ENCODE measurements at places on chromosomes 12 and 14.
A peak's percentile ranks its signal among the peaks of the same experiment; 100 is the strongest.

DNA sequence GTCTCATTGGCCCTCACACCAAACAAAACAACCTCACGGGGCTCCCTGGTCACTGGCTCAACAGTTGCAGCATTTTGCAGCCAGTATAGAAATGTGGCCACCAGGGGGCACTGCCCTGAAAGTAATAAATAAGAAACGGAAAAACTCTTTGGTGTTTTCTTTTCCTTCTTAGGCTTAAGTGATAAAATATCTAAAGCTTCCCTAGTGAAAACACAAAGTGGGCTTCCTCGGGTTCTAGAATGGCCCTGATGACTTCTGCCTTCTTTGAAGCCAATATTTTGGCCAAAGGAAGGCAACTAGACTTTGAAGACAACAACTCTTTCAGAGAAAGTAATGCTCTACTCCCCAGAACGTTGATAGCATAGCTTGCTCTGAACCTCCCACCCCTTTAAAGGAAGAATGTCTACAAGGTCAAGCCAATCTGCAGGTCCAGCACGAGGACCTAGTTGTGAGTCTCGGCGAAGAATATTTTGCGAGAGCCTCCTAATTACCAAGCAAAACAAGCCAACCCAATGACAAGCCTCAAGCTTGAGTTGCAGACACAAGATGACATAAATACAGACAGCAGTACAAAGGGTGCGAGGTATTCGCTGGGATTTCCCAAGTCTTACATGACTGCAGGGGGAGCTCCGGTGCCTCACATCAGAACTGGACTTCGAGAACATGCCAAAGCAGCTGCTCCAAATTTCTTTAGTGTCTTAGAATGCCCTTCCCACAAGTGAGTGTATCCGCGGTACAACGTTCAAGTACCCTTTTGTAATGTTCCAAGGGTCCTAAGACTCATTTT lies 2.6 kb downstream of the ITPK1 start:
- DNase-seq: peak; percentile 67

DNA sequence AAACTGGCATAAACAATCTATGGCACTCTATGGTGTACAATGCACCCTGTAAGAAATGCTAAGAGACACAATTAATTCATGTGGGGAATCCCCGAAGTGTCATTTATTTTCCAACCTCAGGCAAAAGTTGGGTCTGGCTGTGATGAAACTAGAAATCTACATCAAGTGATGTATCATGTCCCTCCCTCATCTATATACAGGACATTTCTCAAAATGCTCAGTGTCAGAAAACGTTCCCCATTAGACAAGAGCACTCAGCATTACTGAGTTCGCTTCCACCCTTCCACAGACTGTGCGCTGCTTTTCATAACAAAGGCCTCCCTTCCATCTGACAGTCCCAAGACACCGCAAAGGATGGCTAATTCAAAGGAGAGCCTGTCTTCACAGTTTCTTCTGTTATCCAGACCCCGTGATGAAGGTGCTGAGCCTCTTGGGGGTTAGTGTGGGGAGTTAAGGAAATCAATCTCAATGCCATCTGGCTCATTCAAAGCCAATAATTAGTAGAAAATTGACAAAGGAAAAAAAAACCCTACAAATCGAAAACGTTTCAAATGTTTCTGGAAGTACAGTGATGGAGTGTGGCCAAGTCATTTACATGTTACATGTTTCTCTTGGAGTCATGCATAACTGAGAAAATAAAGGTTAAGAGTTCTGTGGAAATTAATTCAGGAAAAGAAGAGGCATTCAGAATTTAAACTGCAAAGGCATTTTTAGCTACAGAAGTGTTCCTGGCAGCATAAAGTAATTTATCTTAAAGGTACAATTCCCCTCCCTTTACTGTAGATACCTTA lies 7.5 kb downstream of the CCDC88C start:
- DNase-seq: no peak

GRCh38 chr12:57514720-57515407 lies 5.5 kb downstream of the DDIT3 start:
- DNase-seq: no peak

GRCh38 chr12:121894633-121895032 lies 6.0 kb downstream of the PSMD9 start:
- DNase-seq: no peak

- no peak for DNase-seq
Measured at GRCh38 chr14:100472094-100472455, 115.1 kb downstream of the BEGAIN start.

DNA sequence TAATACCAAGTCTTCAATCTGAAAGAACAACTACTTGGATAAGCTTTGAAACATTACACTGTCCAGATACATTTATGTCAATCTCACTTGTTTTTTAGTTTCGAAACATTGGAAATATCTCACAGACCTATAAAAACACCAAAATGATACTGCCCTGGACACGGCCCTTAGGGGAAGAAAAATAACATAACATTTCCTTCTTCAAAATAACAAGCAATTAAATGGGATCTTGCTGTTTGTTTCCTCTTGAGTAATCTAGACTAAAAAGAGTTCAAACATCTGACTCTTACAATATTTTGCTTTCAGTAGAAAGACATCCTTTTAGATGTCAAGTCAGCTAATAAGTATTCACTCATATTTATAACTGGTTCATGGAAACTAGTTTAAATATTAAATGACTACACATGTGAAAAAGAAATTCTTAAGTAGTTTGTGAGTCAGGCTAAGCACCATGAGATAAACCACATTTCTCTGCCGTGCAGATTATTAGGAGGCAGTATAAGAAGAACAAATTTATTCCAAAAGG lies 87.5 kb downstream of the EPS8 start:
- no peak for DNase-seq

DNA sequence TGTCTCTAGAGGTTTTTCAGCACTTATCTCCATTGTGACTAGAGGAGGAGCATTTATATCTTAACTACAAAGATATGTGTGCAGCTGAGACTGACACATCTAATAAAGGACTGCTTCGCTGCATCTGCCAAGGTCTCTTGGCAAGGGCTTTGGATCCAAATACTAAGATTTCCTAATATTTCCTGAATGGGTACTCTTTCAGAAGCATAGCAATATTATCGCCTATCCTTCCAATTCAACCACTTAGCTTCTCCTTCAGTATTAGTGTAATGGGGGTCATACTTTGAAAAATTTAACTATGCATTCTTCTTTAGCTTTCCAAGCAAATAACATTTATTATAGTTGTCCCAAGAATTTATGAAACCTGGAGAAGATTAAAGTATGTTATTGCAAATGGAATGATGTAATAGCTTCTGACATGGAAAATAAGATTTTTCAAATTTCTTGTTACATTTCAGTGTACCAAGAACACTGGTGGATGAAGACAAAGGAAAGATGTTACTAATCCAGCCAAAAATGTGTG lies 243.0 kb upstream of the PDE3A start:
- DNase-seq: no peak

GRCh38 chr12:93978553-93978952 lies 169.8 kb upstream of the PLXNC1 start:
- DNase-seq: no peak

DNA sequence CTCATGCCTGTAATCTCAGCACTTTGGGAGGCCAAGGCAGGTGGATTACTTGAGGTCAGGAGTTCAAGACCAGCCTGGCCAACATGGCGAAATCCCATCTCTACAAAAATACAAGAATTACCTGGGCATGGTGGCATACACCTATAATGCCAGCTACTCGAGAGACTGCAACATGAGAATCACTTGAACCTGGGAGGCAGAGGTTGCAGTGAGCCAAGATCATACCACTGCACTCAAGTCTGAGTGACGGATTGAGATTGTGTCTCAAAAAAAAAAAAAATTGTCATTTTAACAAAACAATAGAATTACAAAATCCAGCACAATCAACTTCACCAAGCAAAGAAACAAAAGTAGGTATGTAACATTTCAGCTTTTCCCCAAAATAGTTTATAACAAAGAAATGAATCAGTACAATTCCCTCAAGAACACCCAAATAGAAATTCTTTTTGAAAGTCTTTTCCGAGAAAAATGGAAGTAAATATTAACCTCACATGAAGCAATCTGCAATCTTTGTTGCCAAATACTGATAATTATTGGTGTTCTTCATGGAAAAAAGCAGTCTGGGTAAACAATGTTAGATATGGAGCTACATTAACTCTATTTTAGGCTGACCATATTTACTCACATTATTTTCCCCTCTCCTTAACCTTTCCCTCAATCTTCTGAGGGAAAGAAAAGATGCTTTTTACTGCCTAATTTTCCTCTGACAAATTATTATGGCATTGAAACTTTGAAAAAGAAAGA lies 165.9 kb upstream of the ATF7IP start:
- DNase-seq: no peak

GRCh38 chr12:108295641-108296040 lies 43.5 kb downstream of the CMKLR1 start:
- DNase-seq: no peak

DNA sequence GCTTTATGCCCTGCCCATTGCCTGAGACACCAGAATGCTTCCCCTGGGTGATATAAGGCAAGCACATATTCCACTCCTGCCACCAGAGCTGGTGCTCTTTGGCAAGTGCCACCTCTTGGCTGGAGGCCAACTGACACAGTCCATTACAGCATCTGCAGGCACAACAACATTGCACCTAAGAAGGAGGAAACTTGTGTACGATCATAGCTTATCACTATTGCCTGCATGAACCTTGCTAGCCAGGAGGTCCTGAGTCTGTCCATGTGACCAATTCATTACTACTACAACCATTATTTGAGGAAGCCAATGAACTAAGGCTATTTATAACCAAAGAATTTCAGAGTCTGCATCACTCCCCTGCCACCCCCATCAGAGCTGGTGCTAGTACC lies 119.8 kb upstream of the SCAF11 start:
- no peak for DNase-seq

DNA sequence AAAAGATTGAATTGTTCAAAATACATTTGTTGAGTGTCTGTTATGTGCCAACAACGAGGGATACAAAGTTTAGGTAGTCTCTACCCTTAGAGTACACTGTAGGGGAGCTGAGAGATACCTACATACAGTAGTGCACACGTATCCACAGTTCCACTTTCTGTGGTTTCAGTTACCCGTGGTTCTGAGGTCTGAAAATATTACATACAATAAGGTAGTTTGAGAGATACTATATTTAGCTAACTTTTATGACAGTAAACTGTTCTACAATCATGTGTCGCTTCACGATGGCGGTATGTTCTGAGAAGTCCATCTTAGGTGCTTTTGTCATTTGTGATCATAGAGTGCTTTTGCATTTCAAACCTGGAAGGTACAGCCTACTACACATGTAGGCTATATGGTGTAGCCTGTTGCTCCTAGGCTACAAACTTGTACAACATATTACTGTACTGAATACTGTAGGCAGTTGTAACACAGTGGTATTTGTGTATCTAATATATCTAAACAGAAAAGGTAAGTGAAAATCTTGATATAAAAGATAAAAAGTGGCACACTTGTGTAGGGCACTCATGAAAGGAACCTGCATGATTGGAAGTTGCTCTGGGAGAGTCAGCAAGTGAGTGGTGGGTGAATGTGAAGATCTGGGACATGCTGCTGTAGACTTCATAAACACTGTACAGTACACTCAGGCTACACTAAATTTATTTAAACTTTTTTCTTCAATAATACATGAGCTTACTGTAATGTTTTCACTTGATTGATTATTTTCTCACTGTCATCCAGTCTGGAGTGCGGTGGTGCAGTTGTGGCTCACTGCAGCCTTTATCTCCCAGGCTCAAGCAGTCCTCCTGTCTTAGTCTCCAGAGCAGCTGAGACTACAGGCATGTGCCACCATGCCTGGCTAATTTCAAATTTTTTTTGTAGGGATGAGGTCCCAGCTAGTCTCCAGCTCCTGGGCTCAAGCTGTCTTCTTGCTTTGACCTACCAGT lies 4.0 kb downstream of the CPSF6 start:
- DNase-seq: no peak

GRCh38 chr12:94289461-94290312 lies 141.3 kb downstream of the PLXNC1 start:
- no peak for DNase-seq

GRCh38 chr12:95224202-95225170 lies 6.9 kb downstream of the VEZT start:
- DNase-seq: no peak

DNA sequence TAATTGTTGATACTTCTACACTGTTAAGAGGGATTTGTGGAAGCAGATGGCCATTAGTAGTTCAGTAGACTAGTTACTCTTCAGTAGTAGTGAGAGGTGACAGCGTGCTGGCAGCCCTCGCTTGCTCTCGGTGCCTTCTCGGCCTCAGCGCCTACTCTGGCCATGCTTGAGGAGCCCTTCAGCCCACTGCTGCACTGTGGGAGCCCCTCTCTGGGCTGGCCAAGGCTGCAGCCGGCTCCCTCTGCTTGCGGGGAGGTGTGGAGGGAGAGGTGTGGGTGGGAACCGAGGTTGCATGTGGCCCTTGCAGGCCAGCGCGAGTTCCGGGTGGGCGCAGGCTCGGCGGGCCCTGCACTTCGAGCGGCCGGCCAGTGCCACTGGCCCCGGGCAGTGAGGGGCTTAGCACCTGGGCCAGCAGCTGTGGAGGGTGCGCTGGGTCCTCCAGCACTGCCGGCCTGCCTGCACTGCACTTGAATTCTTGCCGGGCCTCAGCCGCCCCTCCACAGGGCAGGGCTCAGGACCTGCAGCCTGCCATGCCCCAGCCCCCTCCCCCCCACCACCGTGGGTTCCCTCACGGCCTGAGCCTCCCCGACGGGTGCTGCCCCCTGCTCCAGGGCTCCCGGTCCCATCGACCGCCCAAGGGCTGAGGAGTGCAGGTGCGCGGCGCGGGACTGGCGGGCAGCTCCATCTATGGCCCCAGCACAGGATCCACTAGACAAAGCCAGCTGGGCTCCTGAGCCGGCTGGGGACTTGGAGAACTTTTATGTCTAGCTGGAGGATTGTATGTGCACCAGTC lies 139.3 kb downstream of the NUBPL start:
- no peak for DNase-seq

DNA sequence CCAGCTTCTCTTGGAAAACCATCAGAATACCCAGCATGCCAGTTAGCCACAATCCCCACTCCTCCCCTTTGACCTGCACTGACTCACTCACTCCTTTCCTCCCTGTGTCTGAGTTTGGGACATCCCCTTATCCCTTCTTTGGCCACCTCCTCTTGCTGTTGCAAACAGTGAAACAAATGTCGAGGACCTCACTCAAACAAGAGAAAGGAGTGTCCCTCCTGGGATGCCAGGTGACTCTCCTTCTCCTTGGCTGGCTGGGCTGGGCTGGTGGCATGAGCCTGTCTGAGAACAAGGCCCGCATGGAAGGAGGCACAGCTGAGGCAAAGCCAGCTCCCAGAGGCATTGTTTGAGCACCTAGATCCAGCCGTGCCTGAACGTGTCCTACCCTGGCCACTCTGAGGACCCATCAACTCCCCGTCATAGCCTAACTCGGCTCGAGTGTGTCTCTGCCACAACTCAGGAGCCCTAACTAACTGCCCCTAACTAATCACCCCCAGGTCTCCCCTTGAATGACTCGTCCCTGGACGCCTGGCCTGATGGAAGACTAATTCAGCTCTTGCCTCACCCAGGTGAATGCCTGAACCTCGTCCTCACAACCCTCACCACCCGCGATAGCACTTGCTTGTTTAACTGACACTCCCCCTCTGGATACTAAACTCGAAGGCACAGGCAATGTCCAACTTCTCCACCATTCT lies 43.0 kb downstream of the NCOR2 start:
- no peak for DNase-seq
